ENCODE measurements at places on chromosomes 7 and 10.

- no peak for DNase-seq
Observed at GRCh38 chr10:126122881-126123280, 226.5 kb downstream of the FANK1 start.

DNA sequence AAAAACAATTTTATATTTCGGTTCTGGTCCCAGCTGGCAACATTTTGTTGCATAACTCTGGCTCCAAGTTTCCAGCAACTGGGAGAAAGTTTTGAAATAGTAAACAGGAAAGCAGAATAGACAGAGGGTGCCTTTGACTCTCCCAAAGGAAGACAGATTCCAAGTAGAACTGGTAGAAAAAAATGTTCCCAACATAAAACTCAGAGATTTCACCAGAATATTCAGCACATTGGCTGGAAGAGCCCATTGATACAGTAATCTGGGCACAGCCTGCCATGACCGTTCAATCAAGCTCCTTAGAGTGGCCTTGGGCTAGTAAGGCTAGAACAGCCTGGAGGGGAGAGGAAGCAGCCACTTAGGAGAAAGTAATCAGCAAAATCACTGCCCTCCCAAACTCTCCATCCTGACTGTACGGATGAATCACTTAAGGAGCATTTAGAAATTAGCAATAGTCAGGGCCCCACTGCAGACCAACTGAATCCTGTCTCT, 120.4 kb downstream of the CUBN start:
- DNase-seq, result no peak

- no peak for DNase-seq
Observed at GRCh38 chr10:35520996-35521395, 84.1 kb upstream of the GJD4 start.

- DNase-seq, result no peak
Observed at GRCh38 chr7:75938921-75939320, 24.0 kb downstream of the POR start.

DNA sequence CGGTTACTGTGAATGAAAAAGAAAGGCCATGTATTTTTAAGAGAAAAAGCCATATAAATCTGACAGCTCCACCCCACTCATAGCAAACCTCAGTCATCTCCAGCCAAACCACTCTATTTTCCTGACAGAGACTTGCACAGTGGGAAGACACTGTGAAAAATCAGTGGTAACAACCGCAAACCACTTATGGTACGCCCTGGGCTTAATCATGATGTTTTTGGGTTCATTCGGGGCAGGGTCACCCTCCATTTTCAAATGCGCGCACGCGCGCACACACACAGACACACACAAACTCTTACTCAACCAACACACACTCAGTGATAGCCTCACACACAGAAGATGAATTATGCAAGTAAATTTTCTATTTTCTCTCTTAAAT, 82.1 kb upstream of the HPS1 start:
- no peak for DNase-seq

- DNase-seq, result no peak
Observed at GRCh38 chr7:8389593-8390261, 43.7 kb upstream of the NXPH1 start.

- DNase-seq, result peak; percentile 82
Observed at GRCh38 chr10:6920072-6921019, 340.3 kb upstream of the PRKCQ start.

DNA sequence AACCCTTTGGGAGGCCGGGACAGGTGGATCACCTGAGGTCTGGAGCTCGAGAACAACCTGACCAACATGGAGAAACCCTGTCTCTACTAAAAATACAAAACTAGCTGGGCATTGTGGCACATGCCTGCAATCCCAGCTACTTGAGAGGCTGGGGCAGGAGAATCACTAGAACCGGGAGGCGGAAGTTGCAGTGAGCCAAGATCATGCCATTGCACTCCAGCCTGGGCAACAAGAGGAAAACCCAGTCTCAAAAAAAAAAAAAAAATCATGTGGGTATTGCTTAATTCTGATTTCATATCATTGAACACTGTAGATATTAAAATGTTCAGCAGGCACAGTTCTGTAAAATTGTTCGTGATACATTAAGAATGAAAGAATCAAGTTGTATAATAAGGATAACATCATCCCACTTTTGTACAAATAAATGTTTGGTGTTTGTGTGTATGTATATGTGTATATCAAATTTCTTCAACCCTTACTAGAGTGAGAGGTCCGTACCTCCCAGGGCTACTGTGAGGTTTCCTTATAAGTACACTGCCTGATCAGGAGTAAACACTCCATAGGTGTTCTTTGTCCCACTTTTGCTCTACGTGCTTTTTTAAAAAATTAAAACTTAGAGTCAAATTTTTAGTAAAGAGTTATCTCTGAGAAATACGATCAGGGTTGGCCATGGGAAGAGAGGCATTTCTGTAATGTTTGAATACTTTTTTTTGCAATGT, 31.7 kb downstream of the PLEKHS1 start:
- DNase-seq, result no peak

GRCh38 chr10:2356670-2357069, 619.3 kb upstream of the ADARB2 start:
- no peak for DNase-seq

DNA sequence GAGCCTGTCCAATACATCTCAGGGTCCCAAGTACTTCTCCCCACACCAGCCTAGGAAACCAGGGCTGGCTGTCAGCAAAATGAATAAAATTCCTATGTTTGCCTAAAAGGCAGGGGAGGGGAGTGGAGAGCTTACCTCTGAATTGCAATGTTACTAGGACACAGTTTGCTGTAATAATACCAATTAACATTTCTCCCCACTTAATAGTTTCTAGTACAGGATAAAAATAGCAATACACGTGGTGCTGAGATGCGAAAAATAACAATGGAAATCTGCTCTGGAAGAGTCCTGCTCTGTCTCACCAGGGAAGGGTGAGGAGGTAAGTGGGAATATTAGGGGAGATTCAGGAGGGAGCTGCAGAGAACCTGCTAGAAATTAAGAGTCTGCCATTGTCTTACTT, 112.3 kb downstream of the PLXNA4 start:
- DNase-seq, result no peak

DNA sequence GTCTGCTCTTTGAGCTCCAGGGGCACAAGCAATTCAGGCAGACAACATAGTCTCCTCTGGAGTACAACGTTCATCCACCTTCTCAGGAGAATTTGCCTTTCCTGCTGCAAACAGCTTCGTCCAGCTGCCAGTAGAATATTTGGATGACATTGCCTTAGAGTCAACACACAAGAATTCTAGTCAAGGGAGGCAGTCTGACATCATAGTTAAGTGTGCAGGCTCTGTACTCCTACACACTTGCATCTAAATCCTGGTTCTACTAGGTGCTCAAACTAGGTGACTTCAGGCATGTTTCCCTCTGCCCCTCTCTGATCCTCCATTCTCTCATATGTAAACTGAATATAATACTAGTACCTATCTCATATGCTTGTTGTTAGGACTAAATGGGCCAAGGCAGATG, 314.8 kb downstream of the HPSE2 start:
- DNase-seq, result no peak

- no peak for DNase-seq
Observed at GRCh38 chr10:80583685-80584084, 46.0 kb downstream of the SH2D4B start.

DNA sequence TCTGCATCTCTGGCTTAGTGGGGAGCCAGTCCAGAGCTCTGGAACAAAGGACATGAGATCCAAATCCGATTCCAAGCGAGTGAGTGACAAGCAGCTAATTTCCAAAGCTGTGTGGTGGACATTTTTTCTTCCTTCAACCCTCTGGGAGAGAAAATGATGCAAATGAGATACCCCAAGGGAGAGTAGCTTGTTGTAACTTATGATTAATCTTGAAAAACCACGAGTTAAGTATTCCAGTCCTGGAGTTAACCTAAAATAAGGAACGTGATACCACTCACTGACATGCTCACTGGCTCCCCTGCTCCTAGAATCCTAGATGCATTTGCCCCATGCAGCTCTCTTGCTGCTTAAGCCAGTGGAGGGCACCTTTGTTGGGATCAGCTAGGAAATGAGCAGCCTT, 116.0 kb upstream of the HABP2 start:
- DNase-seq, result no peak

DNA sequence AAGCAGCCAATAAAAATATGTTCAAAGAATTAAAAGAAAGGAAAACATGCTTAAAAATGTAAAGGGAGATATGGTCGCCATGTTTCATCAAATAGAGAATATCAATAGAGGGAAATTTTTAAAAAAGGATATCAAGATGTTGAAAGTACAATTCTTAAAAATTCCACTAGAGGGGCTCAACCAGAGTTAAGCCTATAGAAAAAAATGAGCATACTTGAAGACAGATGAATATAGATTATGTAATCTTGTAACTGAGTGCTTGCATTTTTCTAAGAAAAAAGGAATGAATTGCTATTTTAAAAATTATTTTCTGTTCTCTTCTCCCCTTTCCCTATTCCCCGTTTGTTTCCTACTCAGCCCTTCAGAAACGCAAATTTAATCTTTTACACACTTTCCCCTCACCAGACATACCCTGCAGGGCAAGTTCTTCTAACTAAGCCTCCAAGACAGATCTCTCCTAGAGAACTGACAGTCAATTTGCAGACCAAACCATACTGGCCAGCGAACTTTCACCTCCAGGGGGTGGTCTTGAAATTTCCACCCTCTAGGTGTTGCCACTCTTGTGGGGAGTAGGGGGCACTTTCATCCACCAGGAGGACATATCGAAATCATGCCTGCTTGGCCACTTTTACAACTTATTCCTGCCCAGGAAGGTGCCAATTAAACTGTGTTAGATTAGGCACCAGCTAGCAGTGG, 67.7 kb downstream of the NSUN6 start:
- DNase-seq, result no peak

- no peak for DNase-seq
Observed at GRCh38 chr7:54831644-54832095, 72.7 kb upstream of the SEC61G start.

GRCh38 chr7:81175275-81175940, 256.6 kb upstream of the SEMA3C start:
- no peak for DNase-seq

- no peak for DNase-seq
Observed at GRCh38 chr7:76285604-76286374, 16.7 kb upstream of the HSPB1 start.

DNA sequence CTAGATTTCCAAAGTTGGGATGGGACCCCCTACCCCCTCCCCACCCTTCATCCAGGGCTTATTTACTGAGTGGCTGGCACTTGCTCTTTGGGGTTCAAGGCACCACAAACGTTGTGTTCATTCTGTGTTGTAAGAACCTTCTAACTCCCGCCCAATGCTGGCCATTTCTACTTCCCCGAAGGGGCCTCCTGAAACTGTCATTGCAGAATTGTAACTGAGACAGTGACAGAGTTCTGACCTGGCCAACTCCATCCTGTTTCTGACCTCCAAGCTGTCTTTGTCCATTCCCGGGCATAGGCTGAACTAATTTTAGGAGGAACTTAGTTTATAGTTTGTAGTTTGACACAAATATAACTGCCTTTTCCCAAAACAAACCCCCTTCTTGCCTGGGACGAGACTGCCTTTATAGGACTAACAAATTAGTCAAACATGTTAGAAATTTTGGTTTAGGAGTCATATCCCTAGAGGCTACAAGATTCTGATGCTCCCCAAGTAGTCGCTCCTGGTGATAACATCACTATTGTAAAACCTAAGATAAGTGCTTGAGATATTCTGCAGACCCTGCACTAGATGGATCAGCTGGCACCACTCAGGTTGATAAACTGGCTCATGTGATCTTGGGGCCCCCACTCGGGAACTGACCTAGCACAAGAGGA, 34.8 kb upstream of the ZMIZ2 start:
- no peak for DNase-seq

- no peak for DNase-seq
Observed at GRCh38 chr7:42833411-42833810, 78.5 kb downstream of the C7orf25 start.
